ENCODE measurements at places on chromosomes 3 and 15.
A peak's percentile ranks its signal among the peaks of the same experiment; 100 is the strongest.

DNA sequence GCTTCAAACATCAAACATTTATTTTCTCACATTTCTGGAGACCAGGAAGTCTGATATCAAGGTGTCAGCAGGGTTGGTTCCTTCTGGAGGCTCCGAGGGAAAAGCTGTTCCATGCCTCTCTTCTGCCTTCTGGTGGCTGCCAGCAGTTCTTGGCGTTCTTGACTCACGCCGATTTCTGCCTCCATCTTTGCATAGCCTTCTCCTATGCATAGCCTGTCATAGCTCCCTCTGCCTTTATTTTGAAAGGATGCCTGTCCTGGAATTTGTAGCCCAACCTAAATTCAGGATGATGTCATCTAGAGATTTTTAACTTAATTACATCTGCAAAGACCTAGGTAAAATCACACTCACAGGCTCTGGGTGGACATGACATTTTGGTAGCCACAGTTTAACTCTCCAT is 70.4 kb downstream of the RGMA start:
- DNase-seq: no peak

- DNase-seq: no peak
Observed at GRCh38 chr15:64580696-64581407, 120.5 kb downstream of the ZNF609 start.

- no peak for DNase-seq
Observed at GRCh38 chr3:45017821-45018220, 8.3 kb upstream of the CLEC3B start.

GRCh38 chr3:100454677-100455076 is 37.7 kb upstream of the TMEM45A start:
- DNase-seq: no peak

- DNase-seq: no peak
Observed at GRCh38 chr15:84828086-84828908, 11.1 kb downstream of the ALPK3 start.

GRCh38 chr3:98811048-98811447 is 47.9 kb downstream of the ST3GAL6 start:
- DNase-seq: no peak

- DNase-seq: no peak
Observed at GRCh38 chr3:94171954-94172353, 109.1 kb downstream of the NSUN3 start.

GRCh38 chr15:26771578-26772153 is 1.2 kb downstream of the GABRB3 start:
- DNase-seq: no peak

- no peak for DNase-seq
Observed at GRCh38 chr3:72597756-72598195, 250.5 kb downstream of the SHQ1 start.

GRCh38 chr3:78606756-78607155 is 1161.0 kb downstream of the ROBO1 start:
- DNase-seq: no peak

GRCh38 chr3:124829178-124829818 is 57.9 kb downstream of the ITGB5 start:
- no peak for DNase-seq

GRCh38 chr3:176274161-176274560 is 923.1 kb downstream of the TBL1XR1 start:
- DNase-seq: no peak

- DNase-seq: no peak
Observed at GRCh38 chr3:2061360-2061759, 37.3 kb upstream of the CNTN4 start.

DNA sequence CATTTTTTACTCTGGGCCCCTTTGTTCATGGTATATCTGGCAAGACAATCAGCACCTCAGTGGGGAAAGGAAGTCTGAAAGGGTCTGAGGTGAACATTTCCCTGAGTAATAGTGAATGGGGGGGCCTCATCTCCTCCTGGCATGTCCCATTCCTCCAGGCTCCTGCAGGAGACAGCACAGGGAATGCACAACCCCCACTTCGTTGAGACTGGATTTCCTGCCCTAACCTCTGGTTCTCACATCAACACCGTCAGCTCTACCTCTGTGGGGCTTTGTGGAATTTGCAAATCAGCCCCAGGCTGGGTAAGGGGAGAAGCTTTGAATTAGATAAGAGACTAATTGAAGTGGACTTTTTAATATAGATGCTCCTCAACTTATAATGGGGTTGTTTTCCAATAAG is 168.3 kb upstream of the TRIM42 start:
- DNase-seq: no peak

DNA sequence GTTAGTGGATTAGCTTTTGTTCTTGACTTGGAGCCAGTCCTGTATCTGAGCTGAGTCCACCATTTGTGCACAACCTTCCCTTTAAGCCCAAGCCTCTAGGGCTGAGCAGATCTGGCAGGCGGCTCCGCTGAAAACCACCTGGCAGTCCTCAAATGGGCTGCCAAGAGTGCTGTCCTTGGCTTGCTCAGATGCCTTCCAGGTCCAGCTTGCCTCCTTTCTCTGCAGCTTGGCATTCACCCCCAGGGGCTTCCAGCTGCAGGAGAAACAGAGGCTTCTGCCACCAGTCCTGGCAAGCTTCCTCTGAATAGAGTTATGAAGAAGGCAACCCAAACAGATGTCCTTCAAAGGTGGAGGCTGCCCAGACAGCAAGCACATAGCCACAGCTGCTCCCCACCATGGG is 96.7 kb downstream of the LRTM1 start:
- no peak for DNase-seq

DNA sequence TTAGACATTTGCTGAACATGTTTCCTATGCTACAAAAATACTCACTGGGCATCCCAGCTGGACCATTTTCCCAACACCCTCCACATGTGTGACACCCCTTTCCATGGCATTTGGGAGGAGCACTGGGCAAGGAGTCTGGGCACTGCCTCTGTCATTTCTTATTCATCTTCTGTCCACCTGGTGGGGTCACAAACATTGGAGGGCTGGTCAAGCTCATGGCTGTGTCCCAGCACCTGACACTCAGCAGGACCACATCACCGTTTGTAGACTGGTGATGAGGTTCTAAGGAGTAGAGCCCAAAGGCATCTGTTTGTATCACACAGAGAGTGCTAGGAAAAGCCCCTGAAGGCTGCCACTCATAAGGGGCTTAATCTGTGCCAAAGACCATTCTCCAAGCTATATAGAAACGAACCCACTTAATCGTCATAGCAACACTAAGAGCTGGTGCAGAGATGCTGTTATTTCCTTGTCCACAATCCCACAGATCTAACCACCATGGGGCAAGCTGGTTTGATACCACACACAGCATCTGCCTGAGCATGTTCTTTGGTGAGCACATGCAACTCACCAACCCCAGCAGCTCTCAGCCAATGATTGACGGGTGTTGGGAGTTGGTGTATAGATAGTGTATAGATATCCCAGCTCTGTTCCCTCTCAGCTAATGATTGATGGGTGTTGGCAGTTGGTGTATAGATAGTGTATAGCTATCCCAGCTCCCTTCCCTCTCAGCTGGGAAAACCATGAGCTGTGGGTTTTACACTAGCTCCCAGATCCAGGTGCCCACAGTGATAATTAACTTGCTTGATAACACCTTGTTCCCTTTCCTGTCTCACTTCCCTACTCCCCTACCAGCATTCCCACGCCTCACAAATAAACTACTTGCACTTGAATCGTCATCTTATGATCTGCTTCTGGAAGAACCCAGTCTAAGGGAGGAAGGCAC is 42.7 kb upstream of the ATP2B2 start:
- no peak for DNase-seq

GRCh38 chr15:57541805-57542504 is 49.7 kb upstream of the MYZAP start:
- DNase-seq: no peak

DNA sequence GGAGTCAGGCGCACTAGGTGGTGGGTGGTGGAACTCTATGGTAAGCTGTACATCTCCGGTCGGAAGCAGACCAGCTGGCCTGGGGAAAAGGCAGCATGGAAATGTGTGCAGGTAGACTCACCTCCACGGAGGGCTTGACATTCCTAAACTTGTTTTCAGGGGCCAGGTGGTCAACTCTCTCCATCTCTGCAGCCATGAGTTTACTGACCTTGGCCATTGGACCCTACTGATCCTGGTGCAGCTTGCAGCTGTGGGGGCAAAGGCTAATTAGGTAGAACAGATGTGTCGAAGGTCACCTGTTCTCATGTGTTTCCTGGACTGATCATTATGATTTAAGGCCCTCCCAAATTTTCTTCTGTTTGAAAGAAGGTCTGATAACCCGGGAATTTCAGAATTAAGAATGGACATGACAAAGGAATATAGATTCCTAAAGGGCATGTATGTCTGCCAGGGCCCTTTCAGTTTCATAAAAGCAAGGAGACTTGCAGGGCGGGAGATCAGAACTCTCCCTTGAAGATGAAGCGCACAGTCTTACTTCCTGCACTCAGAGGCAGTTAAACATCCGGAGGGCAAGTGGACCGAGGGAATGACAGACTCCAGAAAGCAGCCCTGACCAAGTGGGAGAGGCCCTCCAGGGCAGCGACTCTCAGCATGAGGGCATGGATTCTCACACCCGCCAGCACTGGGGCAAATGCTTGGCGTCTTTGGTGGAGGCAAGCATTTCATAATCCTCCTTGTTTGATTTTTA is 56.1 kb upstream of the CMTM7 start:
- no peak for DNase-seq

DNA sequence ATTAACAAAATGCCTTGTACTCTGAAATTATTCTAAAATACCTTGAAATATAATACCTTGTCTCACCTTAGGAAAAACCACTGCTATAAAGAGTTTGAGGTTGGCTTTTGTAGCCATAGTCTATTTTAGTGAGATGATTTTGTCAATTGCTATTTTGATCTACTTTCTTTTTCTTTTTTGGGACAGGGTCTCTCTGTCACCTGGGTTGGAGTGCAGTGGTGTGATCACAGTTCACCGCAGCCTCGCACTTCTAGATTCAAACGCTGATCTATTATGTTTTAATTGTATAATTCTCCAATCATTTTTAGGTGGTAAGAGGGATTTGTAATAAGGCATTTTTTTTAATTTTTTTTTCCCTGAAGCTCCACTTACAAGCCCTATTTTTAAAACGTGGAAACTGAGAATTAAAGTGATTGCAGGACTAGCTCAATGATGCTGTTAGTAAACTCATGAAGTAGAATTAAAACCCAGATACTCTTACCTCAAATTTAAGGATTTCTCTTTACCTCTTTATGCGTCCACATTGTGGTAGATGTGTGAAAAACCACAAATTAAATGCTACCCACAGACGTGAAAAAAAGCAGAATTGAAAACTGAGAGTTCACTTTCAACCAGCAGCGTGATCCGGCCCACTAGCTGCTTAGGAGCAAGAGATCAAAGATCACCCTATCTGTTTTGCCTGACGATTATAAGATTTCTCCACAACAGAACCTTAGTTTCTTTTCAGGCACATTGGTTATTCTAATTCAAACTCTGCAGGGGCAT is 384.2 kb downstream of the CGGBP1 start:
- DNase-seq: no peak

DNA sequence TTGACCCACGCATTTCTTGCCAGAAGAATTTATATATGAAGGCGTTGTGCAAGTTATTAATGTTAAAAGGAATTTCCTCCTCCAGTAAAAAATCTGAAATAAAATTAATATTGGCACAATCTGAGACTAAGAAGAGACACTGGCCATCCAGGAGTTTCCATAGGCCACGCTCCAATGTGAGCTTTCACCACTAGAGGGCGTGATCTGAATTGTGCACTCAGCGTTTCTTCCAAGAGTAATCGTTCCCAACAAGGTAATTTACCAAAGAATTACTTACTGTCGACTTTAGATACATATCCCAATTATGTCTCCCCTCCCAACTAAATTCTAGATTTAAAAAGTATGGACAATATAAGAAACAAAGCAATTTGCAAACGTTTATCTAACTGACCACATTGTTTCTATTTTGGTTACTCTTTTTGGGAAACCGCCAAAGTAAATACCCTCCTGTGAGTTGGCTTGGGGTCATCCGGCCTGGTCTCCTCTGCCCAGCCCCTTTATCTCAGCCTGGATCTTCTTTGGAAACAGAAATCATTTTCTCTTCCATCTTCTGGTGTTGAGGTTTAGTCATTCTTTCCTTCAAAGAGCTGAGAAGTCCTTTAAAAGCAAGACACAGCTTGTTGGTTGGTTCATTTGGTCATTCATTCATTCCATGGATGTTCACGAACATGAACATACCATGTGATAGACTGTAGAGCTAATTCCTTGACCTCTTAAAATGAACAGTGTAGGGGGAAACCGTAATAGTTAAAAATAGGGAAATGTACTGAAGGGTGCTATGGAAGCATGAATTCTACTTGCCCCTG is 26.2 kb downstream of the POLR2M start:
- DNase-seq: peak; percentile 32

DNA sequence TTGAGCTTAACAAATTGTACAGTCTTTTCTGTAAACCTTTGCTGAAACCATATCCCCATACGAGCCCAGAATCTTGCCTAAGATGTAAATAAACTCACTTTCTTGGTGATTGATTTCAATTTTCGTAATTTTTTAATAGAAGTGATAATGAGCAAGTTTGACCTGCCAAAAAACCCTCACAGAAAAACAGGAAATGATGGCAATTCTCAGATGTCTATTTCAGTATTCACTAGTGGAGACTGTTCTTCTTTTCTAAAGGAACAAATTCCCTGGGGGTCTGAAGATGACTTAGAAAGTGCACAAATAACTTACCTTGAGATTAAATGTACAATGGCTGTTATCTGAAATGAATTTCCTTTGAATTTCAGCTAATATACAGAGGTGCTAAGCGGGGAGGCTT is 116.5 kb upstream of the CMC1 start:
- no peak for DNase-seq

GRCh38 chr3:128933213-128933921 is 53.9 kb downstream of the ACAD9 start:
- no peak for DNase-seq

GRCh38 chr3:73766599-73767381 is 142.0 kb upstream of the PDZRN3 start:
- DNase-seq: no peak

- no peak for DNase-seq
Observed at GRCh38 chr3:149954812-149955211, 15.9 kb downstream of the PFN2 start.

GRCh38 chr3:52053307-52054304 is 2.8 kb downstream of the DUSP7 start:
- peak; percentile 48 for DNase-seq

GRCh38 chr3:106130384-106131198 is 261.8 kb upstream of the CBLB start:
- no peak for DNase-seq

DNA sequence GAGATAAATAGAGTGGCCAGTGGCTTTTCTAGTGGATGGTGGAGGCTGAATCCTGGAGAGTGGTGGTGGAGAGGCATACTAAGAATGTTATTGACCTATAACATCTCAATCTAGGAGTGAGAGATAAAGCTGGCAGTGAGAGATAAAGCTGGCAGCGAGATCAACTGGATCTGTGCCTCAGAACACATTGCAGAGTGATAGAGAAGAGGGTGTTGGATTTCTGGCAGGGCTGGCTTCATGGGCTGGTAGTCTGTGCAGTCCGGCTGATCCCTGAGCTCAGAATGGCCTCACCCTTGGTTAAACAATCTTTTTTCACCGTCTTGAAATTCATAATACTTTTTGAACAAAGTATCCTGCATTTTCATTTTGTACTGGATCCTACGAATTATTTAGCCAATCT is 221.2 kb downstream of the NLGN1 start:
- DNase-seq: no peak
